Stimulated activated CD8-positive, alpha-beta memory T cell treated with anti-CD3 and anti-CD28 coated beads, Interleukin-7, amount 100 ng/mL, for 48 hours (primary cell): ENCODE measurements at places on chromosomes 6 and 20.
A peak's percentile ranks its signal among the peaks of the same experiment; 100 is the strongest.

DNA sequence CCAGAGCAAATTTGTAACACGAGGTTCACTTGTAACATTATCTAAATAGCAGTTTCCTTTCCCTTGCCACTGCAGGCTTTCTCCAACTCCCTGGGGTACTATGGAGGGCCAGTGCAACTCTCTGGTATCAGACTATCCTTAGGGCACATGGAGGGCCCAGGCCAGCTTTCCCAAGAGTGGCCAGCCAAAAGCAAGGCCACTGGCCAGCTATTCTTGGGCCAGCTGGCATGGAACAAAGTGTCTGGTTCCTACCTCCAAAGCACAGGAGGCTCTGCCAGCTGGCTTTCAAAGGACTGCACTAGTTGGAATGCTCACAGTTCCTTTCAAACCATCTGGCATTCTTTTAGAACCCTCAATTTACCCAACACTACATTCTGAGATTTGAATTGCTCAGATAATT lies 8.7 kb downstream of the RNF24 start:
- no peak for DNase-seq

- no peak for DNase-seq
These were observed 50.9 kb downstream of the ILRUN start for GRCh38 chr6:34645627-34646026.

DNA sequence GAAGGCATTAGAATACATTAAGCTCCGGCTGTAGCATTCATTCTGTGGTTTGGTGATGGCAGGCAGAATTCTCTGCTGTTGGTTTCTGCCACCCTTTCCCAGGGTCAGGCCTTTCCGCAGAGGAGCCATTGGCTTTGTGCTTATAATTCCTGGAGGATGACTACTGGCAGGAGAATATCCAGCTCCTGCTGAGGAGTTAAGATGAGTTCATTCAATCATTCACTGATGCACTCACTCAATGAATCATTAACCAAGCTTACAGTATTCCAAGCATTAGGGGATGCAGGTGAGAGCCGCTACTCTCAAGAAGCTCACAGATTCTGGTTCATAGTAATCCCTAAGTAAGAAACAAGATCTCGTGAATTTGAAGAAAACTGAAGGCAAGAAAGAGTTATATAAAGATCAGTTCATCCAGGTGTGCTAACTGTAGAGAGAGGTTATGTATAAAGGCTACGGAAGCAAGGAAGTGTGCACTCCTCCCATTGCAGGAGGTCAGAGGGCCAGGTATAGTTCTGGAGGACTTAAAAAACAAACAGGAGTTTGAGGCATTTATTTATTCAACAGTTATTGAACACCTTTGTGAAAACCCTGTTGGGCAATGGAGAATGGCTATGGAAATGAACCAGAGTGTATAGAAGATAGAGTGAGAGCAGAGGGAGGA lies 75.5 kb downstream of the HMGN3 start:
- no peak for DNase-seq

- no peak for DNase-seq
These were observed 276.0 kb downstream of the GJA1 start for GRCh38 chr6:121711472-121711871.

GRCh38 chr20:47117773-47118172 lies 223.1 kb downstream of the EYA2 start:
- no peak for DNase-seq

DNA sequence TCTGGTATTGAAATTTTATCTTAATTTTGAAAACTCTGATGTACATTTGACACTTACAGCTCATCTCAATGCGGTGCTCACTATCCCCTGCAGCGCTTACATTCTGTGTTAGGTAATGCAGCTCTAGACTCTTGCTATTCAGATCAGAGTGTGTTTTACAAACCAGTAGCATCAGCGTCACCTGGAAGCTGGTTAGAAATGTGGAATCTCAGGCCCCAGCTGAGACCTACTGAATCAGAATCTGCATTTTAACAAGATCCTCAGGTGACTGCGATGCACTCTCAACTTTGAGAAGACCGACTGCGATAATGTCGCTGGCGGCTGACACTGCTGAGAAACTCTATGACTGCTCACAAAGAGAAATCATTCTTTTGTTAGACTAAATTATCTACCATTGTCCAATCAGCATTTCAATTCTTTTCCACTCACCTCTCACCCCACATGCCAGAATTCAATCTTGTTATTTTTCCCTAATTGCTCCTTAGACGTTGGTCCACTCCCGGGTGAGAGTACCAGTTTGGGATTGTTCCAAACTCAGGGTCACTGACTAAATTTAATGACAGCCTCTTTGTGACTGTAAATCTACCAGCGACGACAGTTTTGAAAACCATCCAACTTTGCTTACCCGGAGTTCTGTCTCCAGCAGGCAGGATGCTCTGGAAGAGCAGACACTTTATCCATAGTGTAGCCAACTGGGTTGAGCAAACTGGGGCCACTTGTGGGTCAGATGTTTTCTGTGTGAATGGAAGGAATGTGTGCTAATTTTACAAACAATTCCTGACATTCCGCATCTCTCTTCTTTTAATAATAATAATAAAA lies 140.1 kb upstream of the BTBD3 start:
- no peak for DNase-seq

DNA sequence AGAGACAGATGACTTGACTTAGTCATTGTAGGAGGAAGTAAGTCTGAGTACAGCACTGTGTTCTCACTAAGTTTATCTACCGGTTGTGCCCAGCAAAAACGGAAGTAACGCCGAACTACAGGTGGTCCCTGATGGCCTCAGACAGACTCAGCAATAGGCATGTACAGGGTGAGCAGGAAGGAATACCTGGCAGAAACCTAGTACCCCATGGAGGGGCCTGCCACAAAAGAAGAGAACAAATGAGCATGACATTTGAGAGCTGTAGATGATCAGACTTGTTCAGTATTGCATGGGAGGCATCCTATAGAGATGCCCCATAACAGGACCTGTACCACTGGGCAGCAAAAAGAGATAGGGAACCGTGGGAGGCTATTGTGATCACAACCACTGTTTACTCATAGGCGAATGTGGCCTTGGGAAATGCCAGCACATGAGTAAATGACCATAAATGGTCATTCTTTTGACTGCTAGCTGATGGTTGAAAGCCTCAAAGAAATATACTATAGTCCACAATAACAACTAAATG lies 106.4 kb upstream of the TAB2 start:
- peak; percentile 23 for DNase-seq

DNA sequence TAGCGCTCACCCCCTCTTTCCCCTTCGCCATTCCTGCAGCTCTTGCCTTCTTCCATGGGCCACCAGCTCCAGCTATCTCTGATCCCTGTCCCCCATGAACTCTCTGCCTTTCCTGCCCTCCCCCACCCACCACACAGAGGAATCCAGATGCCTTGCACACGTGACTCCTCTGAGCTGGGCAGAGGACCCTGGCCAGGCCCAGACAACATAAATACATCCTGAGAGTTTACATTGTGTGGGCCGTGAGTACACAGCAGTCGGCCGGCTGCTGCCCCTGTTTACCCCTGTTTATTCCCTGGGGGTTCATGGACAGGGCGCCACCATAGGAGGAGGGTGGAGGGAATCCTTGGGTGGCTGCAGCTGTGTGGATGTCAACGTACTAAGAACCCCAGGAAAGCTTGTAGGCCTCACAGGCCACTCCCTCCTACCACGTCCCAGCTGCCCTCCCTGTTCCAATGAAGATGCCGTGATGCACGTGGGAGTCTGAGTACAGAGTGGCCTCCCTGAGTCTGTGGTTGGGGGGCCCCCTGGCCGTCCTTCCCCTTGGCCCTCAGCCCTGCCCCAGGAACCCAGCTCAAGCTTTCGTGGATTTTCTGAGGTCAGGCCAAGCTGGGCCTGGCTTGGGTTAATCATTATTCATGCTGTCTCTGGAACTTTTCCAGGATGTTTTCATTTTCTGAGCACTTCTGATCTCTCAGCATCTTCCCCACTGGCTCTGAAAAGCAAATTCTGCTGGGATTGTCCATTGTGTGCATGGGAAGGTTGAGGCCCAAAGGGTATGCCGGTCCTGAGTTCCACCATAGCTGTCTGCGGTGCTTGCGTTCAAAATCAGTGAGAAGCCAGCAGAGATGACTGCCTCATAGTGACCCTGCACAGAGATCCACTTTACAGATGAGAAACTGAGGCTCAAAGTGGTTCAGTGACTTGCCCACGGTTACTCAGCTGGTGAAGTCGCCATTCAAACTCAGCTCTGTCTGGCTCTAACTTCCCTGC lies 136.3 kb downstream of the MRPL14 start:
- DNase-seq = no peak

DNA sequence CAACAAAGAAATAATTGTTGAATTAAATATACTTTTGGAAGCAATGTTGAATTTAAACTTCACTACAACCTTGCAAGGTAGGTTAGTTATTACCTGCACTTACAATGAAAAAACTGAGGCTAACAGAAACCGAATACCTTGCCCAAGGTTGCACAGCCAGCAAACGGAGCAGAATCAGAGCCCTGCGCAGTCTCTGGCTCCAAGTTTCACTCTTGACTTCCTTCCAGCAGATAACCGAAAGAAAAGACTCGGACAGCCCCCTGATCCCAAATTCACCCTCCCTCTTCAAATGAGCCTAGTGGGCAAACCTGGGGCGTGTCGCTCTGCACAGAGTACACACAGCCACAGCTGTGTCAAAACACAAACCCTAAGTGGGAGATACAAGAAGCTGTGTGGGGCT lies 72.1 kb upstream of the FOXQ1 start:
- DNase-seq = no peak

DNA sequence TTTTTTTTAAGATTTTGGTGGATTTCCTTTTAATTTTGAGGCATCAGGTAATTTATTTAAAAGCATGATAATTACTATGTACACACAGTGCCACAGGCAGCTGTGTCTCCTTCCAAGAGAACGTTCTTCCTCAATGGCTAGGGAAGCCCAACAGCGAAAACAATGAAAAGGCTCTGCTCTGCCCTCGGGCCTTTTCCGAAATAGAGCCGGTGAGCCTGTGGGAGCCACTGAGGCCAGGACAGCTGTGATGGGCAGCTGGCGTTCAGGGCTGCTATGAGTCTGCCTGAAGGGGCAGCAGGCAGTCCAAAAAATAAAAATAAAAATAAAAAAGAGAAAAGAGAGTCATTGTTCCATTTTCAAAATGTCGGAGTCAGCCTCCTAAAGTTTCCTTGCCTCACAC lies 443.8 kb downstream of the KIF16B start:
- DNase-seq = no peak

DNA sequence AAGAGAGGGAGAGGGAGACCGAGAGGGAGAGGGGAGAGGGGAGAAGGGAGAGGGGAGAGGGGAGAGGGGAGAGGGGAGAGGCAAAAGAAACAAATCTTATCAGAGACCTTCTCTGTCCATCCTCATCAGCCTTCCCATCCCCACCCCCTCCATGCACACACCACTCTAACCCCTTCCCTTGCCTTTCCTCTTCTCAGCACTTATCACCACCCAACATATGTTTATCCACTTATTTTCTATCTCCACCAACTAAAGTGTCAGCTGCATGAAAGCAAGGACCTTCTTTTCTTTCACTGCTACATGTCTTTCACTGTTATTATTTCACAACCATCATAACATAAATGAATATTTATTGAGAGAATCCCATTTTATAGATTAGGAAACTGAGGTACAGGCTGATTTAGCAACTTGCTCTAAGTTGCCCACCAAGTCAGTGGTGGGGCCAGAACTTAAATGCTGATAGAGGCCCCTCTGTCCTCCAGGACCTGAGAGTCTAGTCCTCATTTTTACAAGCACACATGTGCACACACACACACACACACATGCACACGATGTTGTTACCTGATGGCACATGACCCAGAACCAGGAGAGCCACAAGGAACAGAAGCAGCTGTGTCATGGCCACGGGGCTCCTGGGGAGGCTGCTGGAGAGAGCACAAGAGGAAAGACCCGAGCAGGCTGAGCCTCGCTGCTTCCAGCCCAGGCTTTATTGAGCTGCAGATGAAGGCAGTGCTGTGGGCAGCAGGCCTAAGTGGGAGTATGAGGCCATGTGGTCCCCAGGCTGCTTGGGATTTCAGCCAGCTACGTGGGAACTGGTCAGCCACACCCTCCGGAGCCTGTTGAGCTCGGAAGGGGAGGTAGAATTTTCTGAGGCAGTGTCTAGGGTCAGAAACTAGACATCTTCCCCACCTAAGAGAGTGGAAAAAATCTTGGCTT lies 2.3 kb downstream of the DEFB124 start:
- DNase-seq = no peak

GRCh38 chr6:32637883-32638282 lies 677 bp downstream of the HLA-DQA1 start:
- DNase-seq = no peak

- no peak for DNase-seq
These were observed 104.7 kb downstream of the LRRC1 start for GRCh38 chr6:53899512-53899911.

GRCh38 chr20:58362970-58363369 lies 26.1 kb upstream of the VAPB start:
- no peak for DNase-seq

- DNase-seq = no peak
These were observed 12.8 kb downstream of the BHLHE23 start for GRCh38 chr20:62993856-62994494.

- DNase-seq = no peak
These were observed 234.3 kb downstream of the CDC5L start for GRCh38 chr6:44621846-44622245.

DNA sequence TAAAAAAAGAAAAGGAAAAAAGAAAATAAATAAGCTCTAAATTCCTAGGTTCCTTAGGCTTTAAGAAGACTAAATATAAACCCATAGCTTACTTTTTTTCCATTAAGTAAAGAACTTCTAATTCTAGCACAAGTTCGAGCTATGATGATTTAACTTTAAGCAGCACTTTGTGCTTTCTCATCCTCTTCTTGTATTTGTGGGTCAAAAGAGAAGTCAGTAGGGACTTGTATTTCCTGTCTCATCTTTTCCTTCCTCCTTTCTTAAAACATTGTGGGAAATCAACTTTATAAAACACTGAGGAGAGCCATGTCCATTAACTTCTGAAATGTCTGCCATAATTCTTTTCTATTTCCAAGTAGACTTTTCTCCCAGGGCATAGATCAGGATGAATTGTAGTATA lies 637.7 kb upstream of the CITED2 start:
- DNase-seq = no peak

DNA sequence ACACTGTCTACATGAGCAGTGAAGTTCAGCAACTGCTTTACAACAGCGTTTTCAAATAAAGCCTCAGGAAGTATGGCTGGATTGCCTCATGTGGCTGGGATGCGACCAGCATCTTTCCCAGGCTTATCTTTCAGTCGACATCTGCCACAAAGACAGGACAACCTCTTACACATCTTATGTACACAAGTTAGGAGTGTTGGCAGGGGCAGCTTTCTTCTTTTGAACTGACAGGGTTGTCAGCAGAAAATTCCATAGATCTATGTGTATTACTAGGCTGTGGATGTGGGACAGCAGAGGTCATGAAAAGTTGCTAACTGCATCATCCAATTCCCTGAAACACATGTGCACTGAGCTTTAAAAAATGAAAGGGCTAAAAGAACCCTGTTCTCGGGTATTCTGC lies 48.1 kb downstream of the PLAGL1 start:
- DNase-seq = no peak

GRCh38 chr6:161434921-161435747 lies 161.3 kb upstream of the AGPAT4 start:
- no peak for DNase-seq
